ENCODE measurements at places on chromosomes 3 and 15.

- no peak for DNase-seq
These were observed 191.3 kb downstream of the PDE8A start for GRCh38 chr15:85172846-85173490.

GRCh38 chr15:66707310-66708082, 5.5 kb downstream of the SMAD6 start:
- DNase-seq: no peak

GRCh38 chr3:11477407-11477911, 166.3 kb downstream of the VGLL4 start:
- DNase-seq: no peak

- DNase-seq: no peak
These were observed 5.2 kb downstream of the WNT5A start for GRCh38 chr3:55481744-55482495.

DNA sequence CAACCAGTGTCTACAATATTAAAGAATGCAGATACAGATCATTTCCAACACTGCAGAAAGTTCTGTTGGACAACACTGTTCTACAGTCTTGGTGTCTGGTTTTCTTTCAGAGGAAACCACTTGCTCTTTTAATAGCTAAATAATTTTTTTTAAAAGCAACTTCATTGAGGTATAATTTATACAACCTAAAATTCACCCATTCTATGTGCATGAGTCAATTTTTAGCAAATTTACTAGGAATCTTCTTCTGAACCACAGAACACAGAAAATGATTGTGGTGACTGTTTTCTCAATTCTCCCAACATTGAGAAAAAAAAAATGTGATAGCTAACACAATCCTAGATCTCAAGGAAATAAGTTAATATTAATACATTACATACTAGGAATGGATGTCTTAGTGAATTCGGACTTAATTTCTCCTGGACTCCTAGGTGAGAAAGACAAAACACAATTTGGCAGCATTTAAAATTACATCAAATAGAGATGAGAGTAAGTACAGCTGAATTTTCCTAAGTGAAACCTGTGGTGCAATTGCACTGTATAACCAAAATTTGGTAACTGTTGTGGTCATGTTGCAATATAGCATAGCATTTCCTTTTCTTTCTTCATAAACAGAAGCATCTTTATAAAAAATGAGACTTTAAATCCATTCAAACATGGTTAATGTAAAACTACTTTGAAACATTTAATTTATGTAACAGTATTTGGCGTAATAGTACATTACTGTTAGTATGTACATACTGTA, 15.3 kb upstream of the PLCL2 start:
- no peak for DNase-seq

GRCh38 chr3:153970741-153971347, 150.3 kb upstream of the ARHGEF26 start:
- DNase-seq: no peak

- no peak for DNase-seq
These were observed 49.7 kb downstream of the LRRN1 start for GRCh38 chr3:3848923-3849275.

DNA sequence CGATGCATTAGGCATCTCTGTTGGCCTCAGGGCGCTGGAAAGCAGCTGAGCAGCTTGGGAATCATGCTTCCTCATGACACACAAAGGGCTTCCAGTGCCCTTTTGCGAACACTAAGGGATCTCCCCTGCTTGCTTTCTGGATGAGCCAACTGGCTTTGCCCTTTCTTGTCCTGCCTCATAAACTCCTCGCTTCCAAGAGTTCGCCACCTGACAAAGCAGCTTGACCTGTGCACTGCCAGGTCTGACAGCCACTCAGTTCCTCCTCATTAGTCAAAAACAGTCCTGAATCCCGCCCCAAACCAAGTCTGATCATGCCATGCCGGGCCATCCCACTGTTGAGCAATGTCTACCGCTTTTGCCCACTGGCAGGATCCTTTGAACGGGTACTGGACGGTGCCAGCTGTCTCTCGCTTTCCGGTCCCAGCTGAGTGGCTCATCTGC, 265.4 kb upstream of the LYSMD4 start:
- no peak for DNase-seq

DNA sequence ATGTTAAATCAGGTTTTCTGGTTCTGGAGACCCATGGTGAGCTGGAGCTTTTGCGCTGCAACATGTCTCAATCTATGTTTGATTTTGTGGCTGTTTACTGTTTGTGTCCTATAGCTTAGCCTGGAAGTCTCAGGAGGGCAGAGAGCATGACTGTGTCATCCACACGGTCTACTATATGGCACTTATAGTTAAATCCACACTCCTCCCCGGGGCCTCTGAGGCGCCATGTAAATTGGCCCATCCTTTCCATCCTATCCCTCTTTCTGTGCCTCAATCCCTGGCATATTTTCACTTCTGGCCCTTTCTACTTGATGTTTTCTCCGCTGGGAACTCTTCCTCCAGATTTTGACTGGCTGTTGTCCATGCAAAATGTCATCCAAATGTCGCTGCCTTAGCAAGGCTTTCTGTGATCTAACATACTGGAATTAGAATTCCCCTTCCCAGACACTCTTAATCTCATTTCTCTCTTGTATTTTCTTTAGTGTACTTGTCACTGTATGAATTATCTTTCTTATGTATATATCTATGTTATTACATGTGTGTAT, 560.8 kb upstream of the RGMA start:
- DNase-seq: no peak

DNA sequence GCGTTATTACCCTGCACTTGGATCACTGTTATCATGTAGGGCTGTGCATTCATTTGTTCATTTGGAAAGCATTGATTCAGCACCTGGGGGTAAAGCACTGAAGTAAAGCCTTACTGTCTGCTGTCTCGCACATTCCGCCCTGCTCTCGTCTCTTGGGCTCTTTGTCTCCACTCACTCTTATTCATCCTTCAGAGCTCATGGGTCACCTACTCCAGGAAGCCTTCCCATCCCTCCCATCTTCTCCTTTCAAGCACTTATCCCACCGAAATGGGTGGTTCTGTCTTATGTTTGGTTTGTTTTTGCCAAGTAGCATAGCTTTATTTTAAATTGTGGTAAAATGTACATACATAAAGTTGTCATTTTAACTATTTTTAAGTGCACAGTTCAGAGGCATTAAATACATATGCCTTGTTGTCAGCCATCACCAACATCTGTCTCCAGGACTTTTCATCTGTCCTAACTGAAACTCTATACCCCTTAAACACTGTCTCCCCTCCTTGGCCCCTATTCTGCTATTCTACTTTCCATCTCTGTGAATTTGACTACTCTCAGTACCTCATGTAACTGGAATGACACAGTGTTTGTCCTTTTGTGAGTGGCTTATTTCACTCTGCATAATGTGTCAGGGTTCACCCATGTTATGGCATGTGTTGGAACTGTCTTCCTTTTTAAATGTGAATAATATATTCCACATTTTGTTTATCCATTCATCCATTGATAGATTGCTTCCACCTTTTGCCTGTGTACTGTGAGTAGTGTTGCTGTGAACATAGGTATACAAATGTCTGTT, 9.3 kb downstream of the DIS3L start:
- DNase-seq: no peak
